ENCODE measurements at places on chromosomes 7 and 10.

GRCh38 chr10:121152935-121153334 is 301.8 kb downstream of the WDR11 start:
- no peak for DNase-seq

DNA sequence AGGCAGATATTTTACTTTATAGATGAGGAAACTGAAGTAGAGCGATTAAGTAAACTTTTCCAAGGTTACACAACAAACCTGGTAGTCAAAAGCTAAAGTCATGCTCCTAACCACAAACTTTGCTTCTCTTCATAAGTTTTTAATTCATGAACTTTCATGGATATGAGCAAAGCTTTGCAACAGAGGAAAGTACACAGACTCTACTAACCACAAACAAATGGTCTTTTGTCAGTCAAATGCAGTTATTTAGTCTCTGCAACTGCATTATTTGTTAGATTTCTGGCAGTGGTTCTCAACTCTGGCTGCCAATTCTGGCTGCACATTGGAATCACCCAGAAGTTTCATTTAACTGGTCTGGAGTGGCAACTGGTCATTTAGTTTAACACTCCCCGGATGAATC is 140.6 kb upstream of the TMEM168 start:
- no peak for DNase-seq

DNA sequence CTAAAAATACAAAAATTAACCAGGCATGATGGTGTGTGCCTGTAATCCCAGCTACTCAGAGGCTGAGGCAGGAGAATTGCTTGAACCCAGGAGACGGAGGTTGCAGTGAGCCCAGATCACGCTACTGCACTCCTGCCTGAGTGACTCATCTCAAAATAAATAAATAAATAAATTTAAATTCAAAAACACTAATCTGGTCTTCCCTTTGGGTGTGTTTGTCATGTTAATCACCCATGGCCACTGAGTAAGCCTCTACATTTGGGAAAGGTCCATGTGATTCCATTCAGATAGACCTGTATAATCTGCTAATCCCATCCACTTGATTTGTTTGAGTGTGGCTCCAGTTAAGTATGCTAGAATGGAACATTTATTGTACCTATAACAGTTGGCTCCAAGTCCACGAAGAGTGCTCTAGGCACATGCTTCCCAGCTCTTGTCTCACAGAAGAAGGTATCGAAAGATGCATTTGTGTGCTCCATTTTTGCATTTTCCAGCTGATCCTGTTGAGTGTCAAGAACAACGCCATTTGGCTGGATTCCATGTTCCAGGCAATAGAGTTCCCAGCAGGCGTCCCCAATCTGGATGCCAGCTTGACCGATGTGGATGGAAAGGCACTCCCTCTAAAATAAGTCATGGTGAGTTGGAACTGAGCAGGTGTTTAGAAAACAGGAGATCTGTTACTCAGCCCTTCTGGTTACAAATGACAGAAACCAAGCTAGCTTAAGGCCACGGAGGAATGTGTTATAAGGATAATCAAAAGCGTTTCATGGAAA is 4.0 kb downstream of the TUBAL3 start:
- DNase-seq, result no peak

GRCh38 chr7:78111386-78111785 is 312.8 kb downstream of the PHTF2 start:
- no peak for DNase-seq

- no peak for DNase-seq
Measured at GRCh38 chr7:43469051-43469450, 113.9 kb upstream of the STK17A start.

- no peak for DNase-seq
Measured at GRCh38 chr10:32050177-32050576, 6.0 kb downstream of the KIF5B start.

GRCh38 chr10:103553743-103554487 is 60.4 kb downstream of the NEURL1 start:
- no peak for DNase-seq

Data from CD4-positive, alpha-beta T cell treated with Interleukin-6 at 100 ng/mL for 8 hours (primary cell).